NCI-H1417 (cell line): ENCODE measurements at places on chromosomes 12 and 14.

- DNase-seq = no peak
These were observed 6.0 kb downstream of the PLD4 start for GRCh38 chr14:104930526-104931303.

DNA sequence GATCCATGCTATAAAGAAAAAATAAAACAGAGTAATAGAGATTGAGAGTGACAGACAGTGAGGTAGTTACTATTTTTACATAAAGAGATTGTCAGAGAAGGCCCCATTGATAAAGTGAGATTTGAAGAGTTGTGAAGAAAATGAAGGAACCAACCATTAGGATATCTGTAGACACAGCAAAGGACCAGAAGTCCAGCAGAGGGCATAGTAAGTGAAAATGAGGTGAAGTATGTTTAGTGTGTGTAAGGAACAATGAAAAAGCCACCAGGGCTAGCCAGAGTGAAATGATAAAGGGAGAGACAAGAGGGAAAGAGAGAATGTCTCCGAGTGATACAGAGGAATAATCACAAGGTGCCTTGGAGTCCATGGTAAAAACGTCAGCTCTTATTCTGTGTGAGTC lies 411.0 kb downstream of the NELL2 start:
- DNase-seq = peak; percentile 34

GRCh38 chr14:22073801-22074200 lies 400.2 kb upstream of the OR4E1 start:
- DNase-seq = no peak

DNA sequence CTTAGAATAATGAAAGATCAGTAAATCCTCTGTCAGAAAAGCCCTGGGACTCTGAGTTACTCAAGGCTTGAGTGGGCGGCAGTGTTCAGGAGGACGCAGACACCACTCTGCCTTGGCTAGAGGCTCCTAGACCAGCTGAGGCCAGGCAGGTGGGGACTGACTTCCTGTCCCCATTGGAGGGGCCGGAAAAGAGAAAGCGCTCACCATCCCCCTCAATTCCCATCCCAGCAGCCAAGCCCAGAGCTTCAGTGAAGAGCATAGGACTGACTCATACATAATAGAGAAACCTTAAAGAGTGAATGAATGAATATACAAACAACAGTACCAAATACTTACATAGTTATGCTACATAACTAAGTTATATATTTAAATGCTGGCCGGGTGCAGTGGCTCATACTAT lies 62.0 kb downstream of the PLEKHG7 start:
- no peak for DNase-seq

- no peak for DNase-seq
These were observed 55.2 kb upstream of the KCNH3 start for GRCh38 chr12:49483619-49484018.

DNA sequence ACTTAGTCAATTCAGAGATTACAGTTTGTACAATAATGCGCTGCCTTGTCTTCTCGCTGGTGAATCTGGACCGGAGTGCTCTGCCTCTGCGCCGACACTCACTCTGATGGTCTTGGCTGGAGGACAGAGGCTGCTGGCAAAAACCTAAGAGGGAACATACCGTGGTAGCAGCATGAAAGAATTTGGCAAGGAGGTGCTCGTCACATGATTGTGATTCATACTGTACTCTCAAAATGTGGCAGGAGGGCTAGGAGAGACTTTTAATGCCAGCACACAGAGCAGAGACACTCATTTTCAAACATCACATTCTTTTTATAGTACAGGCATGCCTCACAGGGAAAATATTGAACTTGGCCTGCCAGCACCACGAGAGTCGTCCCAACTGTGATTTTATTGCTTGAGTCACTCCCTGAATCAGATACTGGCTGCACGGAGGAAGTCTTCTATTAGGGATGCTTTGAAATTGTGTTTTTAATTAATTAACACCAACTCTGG lies 67.8 kb downstream of the HMGA2 start:
- DNase-seq = no peak

DNA sequence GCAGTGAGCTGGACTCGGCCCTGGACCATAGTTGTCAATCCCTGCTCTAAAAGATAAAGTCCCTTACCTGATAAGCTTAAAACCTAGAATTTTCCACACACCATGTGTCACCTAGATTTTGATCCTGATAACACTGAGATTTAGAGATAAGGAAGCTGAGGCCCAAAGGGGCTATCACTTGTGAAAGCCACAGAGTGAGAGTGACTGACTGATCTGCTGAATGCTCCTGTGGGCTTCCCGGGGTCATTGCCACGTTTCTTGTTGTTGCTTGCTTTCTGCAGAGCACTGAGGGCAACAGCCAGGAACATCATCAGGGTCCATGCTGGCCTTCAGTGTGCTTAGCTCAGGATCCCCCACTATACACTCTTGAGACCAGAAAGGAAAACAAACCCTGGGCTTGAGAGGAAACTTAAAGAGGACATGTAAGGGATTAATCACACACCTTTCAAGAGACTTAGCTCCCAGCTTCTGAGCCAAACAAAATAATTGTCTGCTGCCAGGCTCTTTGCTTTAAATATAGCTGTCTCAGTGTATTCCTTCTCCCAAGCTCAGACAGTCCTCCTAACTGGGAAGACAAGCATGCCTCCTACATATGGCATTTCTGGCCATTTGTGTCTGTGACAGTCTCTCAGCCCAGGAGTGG lies 82.6 kb upstream of the ARHGAP5 start:
- DNase-seq = no peak

GRCh38 chr14:102711207-102711606 lies 66.0 kb upstream of the TRAF3 start:
- no peak for DNase-seq

GRCh38 chr12:92516277-92516600 lies 186.6 kb upstream of the PLEKHG7 start:
- DNase-seq = no peak

DNA sequence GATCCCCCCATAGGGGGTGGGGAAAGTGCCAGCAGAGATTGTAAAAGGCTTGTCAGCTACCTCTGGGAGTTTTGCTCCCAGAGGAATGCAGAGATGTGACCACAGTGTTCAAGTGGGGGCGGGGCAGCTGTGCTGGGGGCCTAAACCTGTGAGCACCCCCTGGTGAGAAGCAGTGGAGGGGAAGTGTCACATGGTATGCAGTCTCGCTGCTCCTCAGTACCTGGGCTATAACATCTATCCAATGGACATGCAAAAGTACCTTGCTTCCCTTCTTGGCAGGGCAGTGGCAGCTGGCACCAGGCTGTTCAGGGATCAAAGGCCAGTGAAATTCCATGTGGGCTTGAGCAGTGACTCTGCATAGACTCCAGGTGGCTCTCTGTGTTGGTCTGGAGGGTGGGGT lies 20.3 kb downstream of the OR4K2 start:
- DNase-seq = no peak

- no peak for DNase-seq
These were observed at the start of gene FITM1 for GRCh38 chr14:24130380-24130716. TSS of gene FITM1 (plus strand) at chr14:24130659. CDS start at chr14:24131564, 905 bp downstream.

GRCh38 chr14:55238019-55238680 lies 33.1 kb upstream of the FBXO34 start:
- DNase-seq = no peak

DNA sequence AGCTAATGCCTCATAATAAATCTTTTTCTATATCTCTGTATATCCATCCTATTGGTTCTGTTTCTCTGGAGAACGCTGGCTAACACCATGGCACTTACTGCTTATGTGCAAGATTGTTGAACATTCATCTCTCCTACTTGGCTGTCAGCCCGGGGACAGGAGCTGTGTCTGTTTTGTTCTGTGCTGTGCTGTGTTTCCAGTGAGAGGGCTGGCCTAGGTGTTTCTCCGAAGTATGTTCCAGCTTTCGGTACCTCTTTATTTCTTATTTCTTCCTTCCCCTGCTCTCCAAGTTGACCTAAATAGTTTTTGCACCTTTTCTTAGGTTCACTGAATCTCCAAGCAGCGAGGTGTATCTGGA lies 18.8 kb upstream of the NR4A1 start:
- DNase-seq = no peak

GRCh38 chr14:68578597-68578996 lies 214.3 kb downstream of the ZFP36L1 start:
- DNase-seq = no peak

- no peak for DNase-seq
These were observed 1.1 kb downstream of the BRI3BP start for GRCh38 chr12:124994437-124994975.

- DNase-seq = no peak
These were observed 135.7 kb downstream of the SCARB1 start for GRCh38 chr12:124727922-124728321.

DNA sequence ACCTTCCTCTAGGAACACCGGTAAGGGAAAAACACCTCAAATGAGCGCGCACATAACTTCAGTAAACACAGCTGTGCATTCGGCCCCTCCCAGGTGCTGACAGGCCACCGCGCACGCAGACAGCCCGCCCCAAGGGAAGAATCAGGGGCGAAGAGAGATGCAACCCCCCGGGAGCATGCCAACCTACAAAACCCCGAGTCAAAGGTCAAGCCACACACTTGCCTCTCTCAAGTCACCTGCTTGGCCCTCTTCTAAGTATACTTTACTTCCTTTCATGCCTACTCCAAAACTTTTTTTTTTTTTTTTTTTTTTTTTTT lies 2.3 kb upstream of the CYP46A1 start:
- no peak for DNase-seq

- no peak for DNase-seq
These were observed 1.3 kb upstream of the P3H3 start for GRCh38 chr12:6826734-6827436.

DNA sequence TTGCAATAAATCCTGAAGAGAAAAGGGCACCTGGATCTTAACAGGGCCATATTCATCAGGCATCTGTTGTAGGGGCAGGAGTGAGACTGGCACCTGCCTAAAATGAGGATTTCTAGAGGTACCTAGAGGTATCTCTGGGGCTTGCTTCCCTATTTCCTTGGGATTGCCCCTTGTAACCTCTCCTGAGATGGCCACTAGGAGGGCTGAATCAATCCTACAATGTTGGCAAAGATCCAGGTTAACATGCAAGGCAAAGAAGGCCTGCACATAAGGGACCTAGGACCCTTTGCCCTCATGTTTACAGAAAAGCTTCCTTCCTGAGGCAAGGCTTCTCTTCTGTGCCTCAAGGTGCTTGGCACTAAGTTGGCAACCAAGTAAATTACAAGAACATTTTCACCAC lies 25.8 kb upstream of the CLEC4E start:
- DNase-seq = no peak

DNA sequence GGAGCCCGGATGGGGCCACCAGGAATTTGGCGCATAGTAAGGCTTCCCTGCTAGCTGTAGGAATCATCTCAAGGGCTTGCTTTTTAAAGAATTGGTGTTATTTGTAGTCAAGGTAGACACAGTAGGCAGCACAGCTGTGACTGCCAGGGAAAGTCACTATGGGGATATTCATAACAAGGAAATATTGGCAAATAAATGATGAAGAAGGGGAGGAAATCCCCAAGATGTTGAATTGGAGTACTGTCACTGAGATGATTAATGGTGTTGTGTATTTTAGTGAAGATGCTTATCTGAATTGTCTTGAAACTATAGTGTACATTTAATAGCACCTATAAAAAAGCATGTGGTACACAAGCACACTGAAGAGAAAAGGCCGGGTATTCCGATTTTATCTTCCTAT lies 118.9 kb downstream of the NPAS3 start:
- peak; percentile 93 for DNase-seq

DNA sequence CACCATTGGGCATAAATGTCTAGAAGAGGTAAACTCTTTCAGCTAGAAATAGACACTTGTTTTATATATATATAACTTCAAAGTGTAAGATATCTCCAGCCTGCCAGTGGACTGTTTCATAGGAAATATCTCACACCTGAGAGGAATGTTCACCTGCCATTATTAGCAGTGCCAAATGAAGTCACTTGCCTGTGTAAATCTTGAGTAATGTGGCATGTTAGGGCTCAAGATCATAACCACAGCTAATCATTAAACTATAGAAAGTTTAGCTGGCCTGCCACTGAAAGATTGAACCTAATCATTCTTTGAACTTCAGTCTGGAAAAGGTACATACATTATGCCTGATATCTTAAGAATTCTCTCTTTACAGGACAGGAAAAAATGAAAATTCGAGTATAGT lies 25.5 kb upstream of the KCNJ8 start:
- DNase-seq = no peak

GRCh38 chr12:117331691-117332090 lies 29.7 kb downstream of the NOS1 start:
- DNase-seq = peak; percentile 6

- no peak for DNase-seq
These were observed 118.6 kb upstream of the RTL1 start for GRCh38 chr14:101022121-101022520.

GRCh38 chr12:8890313-8891085 lies 23.8 kb upstream of the PHC1 start:
- peak; percentile 25 for DNase-seq

DNA sequence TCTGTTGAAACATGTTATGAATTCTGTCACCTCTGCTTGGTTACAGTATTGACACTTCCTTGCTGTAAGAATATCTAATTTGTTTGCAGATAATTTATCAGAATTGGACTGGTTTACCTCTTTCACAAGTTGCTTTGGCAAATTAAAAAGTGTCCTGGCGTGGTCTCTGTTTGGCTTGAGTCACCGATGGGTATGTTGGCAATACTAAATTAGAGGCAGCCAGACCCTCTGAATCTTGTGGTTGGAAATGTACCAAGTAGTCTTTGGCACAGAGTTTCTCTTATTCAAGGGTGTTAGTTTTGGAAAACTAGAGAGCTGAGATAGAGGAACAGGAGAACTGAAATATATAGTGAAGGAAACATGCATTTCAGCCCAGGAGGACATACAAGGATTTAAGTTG lies 521.1 kb upstream of the MGAT4C start:
- peak; percentile 24 for DNase-seq

DNA sequence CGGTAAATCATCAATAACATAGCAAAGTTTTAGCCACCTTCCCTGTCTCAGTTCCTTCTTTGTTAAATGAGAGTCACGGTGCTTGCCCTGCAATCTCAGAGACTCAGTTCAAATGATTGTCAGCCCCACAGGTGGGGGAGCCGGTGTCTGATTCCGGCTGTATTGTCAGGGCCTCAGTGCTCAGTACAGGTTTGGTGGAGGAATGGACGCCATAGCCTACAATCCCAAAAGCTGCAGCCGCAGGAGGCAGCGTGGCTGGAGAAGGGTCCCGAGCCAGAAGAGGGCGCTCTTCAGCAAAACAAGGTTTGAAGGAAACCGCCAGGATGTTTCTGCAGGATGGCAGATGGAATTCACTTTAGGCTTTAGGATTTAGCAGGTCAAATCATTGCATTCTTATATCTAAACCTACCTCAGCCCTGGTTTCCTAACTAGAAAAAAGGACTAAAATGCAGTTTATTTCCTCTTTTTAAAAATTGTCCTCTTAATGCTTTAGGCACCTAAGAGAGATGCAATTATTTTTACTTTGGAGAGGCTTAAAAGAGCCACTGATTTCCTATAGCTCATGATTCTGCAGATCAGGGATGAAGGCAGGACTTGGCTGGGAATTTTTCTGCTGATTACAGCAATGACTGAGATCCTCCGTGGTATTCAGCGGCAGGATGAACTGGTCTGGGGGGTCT lies 29.2 kb downstream of the FOS start:
- DNase-seq = peak; percentile 81

DNA sequence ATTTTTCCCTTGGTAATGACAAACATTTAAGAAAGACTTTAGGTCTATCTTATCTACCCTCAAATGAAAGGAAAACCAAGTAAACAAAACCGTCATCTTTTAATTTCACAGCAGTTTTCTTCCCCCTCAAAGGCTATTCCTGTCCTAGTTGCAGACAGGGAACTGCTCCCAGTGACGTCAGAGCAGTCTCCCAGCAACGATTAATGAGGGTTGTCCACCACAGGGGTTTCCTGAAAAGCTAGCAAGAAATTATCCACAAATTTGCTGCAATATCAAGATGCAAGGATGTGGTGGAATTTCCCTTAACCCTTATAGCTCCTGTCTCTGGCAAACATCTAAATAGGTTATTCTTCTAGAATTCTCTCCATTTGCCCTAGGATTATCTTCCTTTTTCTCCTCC lies 89.1 kb upstream of the STAC3 start:
- DNase-seq = peak; percentile 24
